ENCODE measurements at places on chromosomes 12 and 14.

GRCh38 chr14:103186909-103187586 is 63.8 kb downstream of the TNFAIP2 start:
- no peak for DNase-seq

GRCh38 chr12:46843811-46844210 is 18.0 kb upstream of the SLC38A4 start:
- DNase-seq = no peak

- no peak for DNase-seq
Measured at GRCh38 chr12:42935756-42936155, 346.2 kb upstream of the PRICKLE1 start.

- DNase-seq = no peak
Measured at GRCh38 chr12:109952160-109952858, 43.9 kb downstream of the GIT2 start.

GRCh38 chr14:51500776-51501175 is 150.9 kb upstream of the FRMD6 start:
- no peak for DNase-seq

- DNase-seq = no peak
Measured at GRCh38 chr12:7694556-7695236, 879 bp downstream of the GDF3 start.

- no peak for DNase-seq
Measured at GRCh38 chr12:45200491-45201043, 15.3 kb upstream of the ANO6 start.

DNA sequence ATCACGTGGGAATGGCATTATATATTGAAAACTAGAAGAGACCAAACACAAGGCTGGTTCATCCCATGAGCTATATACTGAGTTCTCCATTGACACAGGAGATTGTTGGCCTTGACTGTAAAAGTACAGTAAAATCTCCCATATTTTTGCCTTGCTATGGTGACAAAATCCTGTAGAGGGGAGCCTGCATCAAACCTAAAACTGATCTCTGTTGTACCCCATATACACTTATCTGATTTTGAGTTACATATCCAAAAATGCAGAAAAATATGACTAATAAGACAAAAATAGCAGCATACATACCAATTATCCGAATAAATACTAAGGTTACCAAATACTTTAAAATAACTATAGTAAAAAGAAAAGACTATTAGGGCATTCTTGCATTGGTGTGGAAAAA is 60.4 kb downstream of the TMTC3 start:
- DNase-seq = no peak
